ENCODE measurements at places on chromosomes 3 and 15. TPM values are rescaled to one million over a fixed set of nuclear protein-coding genes. Genes with fewer than 3 reads are reported as not detected.

GRCh38 chr3:122886946-122887345, 92.1 kb downstream of the SLC49A4 start:
- DNase-seq: no peak

Gene ABI3BP
- total RNA-seq: 16.8 TPM

Gene TBCCD1
- 14.6 TPM for total RNA-seq

DNA sequence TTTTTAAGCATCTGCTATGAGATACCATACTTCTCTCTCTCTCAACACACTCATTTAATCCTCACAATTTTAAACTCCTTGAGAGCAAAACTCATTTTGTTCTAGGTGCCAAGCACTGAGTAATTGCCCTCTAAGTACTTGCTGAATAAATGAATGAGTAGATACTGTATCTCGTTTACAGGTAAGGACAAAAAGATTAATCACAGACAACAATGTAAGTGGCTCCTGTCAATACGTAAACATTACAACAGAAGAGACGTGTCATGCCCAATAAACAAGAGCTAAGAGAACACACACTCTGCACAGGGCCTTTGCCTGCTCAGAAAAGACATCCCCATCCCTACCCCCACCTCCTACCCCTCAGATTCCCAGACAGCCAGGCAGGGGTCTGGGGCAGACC, 59.8 kb downstream of the CHSY1 start:
- no peak for DNase-seq

- peak; percentile 67 for DNase-seq
These were observed 313.9 kb upstream of the NR2E3 start for GRCh38 chr15:71496336-71496955.
